ENCODE measurements at places on chromosomes 4 and X. TPM values are rescaled to one million over a fixed set of nuclear protein-coding genes. Genes with fewer than 3 reads are reported as not detected.
A peak's percentile ranks its signal among the peaks of the same experiment; 100 is the strongest.

- H3K27me3 ChIP-seq, result no peaks in the 10 kb centered on the region
- H3K27ac ChIP-seq, result no peak overlapping the region
- H3K36me3 ChIP-seq, result peaks cover 11% of the 10 kb centered on the region
- H3K4me3 ChIP-seq, result no peak overlapping the region
- H3K4me1 ChIP-seq, result peaks cover 11% of the 10 kb centered on the region
- no peak for DNase-seq
Measured at GRCh38 chr4:154076921-154077320, 288.0 kb upstream of the SFRP2 start.

DNA sequence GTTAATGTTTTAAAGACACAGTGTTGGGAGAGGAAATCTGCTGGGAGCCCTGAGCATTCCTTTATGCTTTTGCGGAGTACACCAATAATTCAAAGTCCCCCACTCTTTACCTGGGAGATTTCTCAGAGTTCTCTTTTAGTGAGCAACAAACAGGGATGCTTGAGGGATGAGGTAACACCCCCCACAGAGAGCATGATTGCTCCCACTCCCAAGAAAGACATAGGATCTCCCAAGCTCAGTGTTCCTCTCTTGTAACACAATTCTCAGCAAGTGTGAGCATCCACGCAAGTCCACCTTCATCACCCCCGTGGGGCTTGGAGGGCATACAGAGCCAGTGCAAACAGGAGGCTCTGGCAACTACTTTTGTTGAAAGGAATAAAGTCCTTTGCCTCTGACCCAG is 36.1 kb downstream of the GSPT2 start:
- DNase-seq, result no peak
- peaks cover 18% of the 10 kb centered on the region for H3K27me3 ChIP-seq
- no peak overlapping the region for H3K4me3 ChIP-seq
- H3K4me1 ChIP-seq, result no peaks in the 10 kb centered on the region
- no peaks in the 10 kb centered on the region for H3K36me3 ChIP-seq
- H3K27ac ChIP-seq, result no peak overlapping the region

DNA sequence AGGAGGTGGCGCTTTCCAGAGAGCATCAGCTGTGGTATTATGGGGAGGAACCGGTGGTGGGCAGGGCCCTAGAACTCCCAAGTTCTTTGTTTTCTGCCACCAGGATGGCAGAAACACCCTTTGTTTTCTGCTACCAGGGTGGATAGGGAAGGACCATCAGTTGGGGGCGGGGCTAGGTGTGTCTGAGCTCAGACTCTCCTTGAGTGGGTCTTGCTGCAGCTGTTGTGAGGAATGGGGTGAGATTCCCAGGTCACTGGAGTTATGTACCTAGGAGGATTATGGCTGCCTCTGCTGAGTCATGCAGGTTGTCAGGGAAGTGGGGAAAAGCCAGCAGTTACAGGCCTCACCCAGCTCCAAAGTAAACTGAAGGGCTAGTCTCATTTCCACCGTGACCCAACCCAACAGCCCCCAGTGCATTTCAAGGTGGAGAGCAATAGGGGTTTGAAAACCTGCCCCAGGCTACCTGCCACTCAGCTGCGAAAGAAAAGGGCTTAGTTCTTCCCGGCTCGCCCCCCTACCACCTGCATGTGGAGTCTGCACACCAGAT is 167.8 kb upstream of the FAM241A start:
- H3K36me3 ChIP-seq, result no peaks in the 10 kb centered on the region
- H3K27ac ChIP-seq, result no peak overlapping the region
- DNase-seq, result no peak
- no peaks in the 10 kb centered on the region for H3K4me1 ChIP-seq

PRR32 gene
- not detected for total RNA-seq

- H3K27ac ChIP-seq, result no peak overlapping the region
- H3K36me3 ChIP-seq, result no peaks in the 10 kb centered on the region
- no peak overlapping the region for H3K4me3 ChIP-seq
- DNase-seq, result no peak
- peaks cover 31% of the 10 kb centered on the region for H3K4me1 ChIP-seq
Measured at GRCh38 chr4:182206266-182206665, 36.9 kb upstream of the TENM3 start.

DNA sequence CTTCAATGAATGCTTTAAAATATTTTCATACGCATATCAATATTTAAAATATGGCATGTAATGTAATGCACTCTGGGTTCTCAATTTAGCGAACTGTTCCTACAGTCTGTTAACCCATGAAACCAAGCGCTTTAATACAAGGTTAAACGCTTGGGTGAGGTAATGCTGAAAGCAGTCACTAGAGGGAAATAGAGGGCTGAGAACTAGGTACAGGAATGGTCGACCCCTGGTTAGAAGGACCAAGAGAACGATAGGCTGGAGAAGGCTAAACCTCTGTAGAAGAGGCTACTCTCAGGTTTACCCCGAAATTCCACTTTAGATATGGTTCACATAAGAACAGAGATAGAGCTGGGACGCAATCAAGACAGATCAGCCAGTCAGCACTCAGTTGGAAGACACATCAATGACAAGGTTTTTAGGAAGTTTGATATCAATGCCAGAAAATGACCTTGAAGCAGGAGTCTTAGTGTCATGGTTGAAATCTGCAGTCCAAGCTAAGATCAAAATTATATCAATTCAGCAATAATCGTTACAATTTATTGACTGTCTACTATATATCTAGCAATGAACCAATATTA is 26.9 kb downstream of the ARSJ start:
- H3K36me3 ChIP-seq, result peaks cover 33% of the 10 kb centered on the region
- H3K27ac ChIP-seq, result peak overlapping the region; percentile 88
- H3K4me3 ChIP-seq, result no peak overlapping the region
- DNase-seq, result no peak
- H3K4me1 ChIP-seq, result peaks cover 78% of the 10 kb centered on the region

- DNase-seq, result no peak
- H3K4me1 ChIP-seq, result no peaks in the 10 kb centered on the region
- peaks cover 2% of the 10 kb centered on the region for H3K27me3 ChIP-seq
- H3K27ac ChIP-seq, result no peak overlapping the region
- no peak overlapping the region for H3K4me3 ChIP-seq
- no peaks in the 10 kb centered on the region for H3K36me3 ChIP-seq
Measured at GRCh38 chr4:171582961-171583581, 230.1 kb upstream of the GALNTL6 start.

DNA sequence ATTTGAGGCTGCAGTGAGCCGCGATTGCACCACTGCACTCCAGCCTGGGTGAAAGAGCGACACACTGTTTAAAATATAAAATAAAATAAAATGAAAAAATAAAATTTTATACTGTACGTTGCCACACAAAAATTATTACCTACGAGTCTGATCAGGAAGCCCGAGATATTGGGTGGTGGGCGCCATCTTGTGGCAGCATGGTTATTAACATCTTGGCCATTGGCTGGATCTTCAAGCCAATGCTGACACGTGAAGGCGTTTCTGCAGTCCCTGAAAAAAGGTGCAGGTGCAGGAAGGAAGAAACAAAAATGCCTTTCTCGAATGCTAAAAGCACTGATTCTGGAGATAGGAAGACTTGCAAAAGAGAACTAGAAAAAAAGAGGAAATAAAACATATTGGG is 4.9 kb upstream of the TLR8 start:
- H3K4me3 ChIP-seq, result no peak overlapping the region
- no peak overlapping the region for H3K27ac ChIP-seq
- H3K36me3 ChIP-seq, result no peaks in the 10 kb centered on the region

DNA sequence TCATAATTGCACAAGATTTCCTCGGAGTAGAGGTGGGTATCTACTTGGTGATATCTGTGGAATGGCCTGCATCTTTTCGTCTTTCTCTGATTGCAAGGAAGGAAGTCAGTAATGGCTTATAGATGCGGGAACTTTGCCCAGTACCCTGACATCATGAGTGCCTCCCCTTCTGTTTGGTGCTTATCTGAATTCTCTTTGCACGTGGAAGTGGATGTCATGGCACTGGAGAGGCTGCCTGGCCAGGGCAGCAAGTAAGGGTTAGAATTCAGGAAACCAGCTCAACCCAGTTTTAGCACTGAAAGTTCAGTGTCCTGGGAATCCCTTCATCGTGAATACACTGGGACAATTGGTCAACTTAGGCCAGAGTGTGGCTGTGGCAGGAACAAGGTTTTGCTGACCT is 83.5 kb upstream of the RAPGEF2 start:
- H3K27ac ChIP-seq, result no peak overlapping the region
- H3K36me3 ChIP-seq, result no peaks in the 10 kb centered on the region
- DNase-seq, result no peak
- H3K4me1 ChIP-seq, result peaks cover 15% of the 10 kb centered on the region
- H3K27me3 ChIP-seq, result no peaks in the 10 kb centered on the region
- H3K4me3 ChIP-seq, result no peak overlapping the region

- no peak for DNase-seq
- peaks cover 12% of the 10 kb centered on the region for H3K4me1 ChIP-seq
Measured at GRCh38 chr4:127698789-127699200, 31.4 kb upstream of the SLC25A31 start.

MAGEA11 gene
- not detected for total RNA-seq

- H3K36me3 ChIP-seq, result no peaks in the 10 kb centered on the region
- DNase-seq, result no peak
- H3K27me3 ChIP-seq, result peaks cover 40% of the 10 kb centered on the region
- no peaks in the 10 kb centered on the region for H3K4me1 ChIP-seq
- no peak overlapping the region for H3K4me3 ChIP-seq
Measured at GRCh38 chr4:16007471-16008095, 44.6 kb upstream of the FGFBP2 start.

P2RY8 gene
- total RNA-seq, result not detected

TCEAL2 gene
- total RNA-seq, result not detected

GRCh38 chr4:15293711-15294110 is 134.1 kb upstream of the C1QTNF7 start:
- no peak overlapping the region for H3K4me3 ChIP-seq
- H3K4me1 ChIP-seq, result peaks cover 5% of the 10 kb centered on the region
- no peak overlapping the region for H3K27ac ChIP-seq
- H3K27me3 ChIP-seq, result peaks cover 19% of the 10 kb centered on the region

GRCh38 chrX:147897117-147897516 is 14.6 kb upstream of the FMR1 start:
- H3K27me3 ChIP-seq, result no peaks in the 10 kb centered on the region
- no peaks in the 10 kb centered on the region for H3K36me3 ChIP-seq
- no peak overlapping the region for H3K4me3 ChIP-seq
- peaks cover 66% of the 10 kb centered on the region for H3K4me1 ChIP-seq
- no peak for DNase-seq

GRCh38 chrX:152850465-152850864 is 19.6 kb downstream of the NSDHL start:
- peaks cover 17% of the 10 kb centered on the region for H3K36me3 ChIP-seq
- H3K4me3 ChIP-seq, result no peak overlapping the region
- DNase-seq, result no peak
- no peaks in the 10 kb centered on the region for H3K27me3 ChIP-seq

TACR3 gene
- not detected for total RNA-seq

DNA sequence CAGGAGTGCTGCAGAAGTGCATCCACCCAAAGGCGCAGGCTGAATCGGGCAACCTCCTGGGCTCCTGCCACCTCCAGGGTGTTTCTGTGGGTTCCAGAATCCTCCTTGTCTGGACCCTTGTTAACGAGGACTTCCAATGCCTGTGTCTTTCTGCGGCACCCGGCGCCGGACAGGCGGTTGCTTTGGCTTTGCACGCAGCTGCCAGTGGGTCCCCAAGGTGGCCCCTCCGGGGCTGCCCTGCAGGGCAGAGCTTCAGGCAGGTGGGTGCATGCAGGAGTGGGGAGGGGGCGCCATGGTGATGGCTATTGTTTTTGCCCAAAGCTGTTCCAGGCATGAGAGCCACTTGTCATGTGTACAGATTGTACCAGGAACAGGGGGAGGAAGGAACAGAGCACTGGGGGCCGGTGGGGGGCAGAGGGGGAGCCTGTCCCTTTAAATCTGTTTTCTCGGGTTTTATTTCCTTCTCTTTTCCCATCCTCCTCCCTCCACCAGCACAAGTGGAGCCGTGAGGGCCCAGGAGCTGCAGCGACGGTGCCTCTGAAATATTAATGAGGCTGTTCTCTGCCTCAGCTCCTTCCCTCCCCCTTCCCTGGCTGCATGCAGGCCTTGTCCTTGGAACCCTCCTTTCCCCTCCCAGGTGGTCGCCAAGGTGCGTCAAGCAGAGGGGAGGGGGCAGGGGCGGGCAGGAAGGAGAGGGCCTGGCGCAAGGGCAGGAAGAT is 13.1 kb downstream of the ATP2B3 start:
- H3K4me3 ChIP-seq, result no peak overlapping the region
- H3K36me3 ChIP-seq, result no peaks in the 10 kb centered on the region
- H3K4me1 ChIP-seq, result no peaks in the 10 kb centered on the region
- no peak overlapping the region for H3K27ac ChIP-seq
- no peak for DNase-seq

- no peaks in the 10 kb centered on the region for H3K27me3 ChIP-seq
- H3K36me3 ChIP-seq, result no peaks in the 10 kb centered on the region
- H3K4me1 ChIP-seq, result no peaks in the 10 kb centered on the region
Measured at GRCh38 chrX:94743478-94743877, 1069.5 kb downstream of the FAM133A start.

ELK1 gene
- 40.9 TPM for total RNA-seq

TRIM75 gene
- total RNA-seq, result not detected

SPANXD gene
- total RNA-seq, result not detected

- DNase-seq, result no peak
- H3K4me1 ChIP-seq, result no peaks in the 10 kb centered on the region
- H3K36me3 ChIP-seq, result no peaks in the 10 kb centered on the region
- no peak overlapping the region for H3K27ac ChIP-seq
- no peaks in the 10 kb centered on the region for H3K27me3 ChIP-seq
- H3K4me3 ChIP-seq, result no peak overlapping the region
Measured at GRCh38 chr4:151922306-151922705, 161.5 kb upstream of the GATB start.

DNA sequence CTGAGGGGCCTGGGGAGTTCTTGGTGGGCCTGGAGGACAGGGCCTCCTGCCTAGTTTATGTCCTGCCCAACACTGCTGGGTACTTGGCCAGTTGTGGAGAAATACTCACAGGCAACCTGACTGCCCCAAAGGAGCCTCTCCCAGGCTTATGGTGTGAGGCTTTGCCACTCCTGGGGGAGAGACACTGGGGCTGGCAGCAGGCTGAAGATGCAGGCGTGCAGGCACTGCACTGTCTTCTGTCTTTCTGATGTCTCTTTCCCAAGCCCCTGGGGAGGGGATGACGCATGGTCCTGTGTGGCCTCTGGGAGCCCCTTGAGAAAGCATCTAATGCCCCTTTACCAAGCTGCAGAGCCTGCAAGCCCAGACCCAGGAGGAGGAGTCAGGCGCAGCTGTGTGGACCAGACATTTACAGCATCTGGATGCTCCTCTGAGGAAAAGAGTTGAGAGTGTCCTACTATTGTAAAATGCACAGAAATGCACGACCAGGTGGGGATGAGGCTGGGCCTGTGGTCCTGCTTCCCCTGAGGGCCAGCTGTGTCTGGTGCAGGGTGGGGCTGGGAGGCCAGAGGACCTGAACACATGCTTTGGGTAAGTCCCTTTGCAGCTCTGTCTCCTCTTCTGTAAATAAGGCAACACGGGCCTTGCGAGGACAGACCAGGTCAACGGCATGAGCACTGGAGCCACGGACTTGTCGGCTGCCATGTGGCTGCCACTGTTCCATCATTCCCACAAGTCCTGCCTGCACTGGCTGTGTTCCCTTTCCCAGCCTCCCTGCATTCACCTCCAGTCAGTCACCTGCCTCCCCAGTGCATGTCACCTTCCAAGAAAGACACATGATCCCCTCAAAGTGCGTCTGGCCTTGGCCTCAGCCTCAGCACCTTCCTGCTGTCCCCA is 8.4 kb downstream of the TMEM271 start:
- DNase-seq, result peak; percentile 83
- H3K27me3 ChIP-seq, result peaks cover 12% of the 10 kb centered on the region
- no peaks in the 10 kb centered on the region for H3K4me1 ChIP-seq
- no peaks in the 10 kb centered on the region for H3K36me3 ChIP-seq
- no peak overlapping the region for H3K4me3 ChIP-seq
- no peak overlapping the region for H3K27ac ChIP-seq

S100G gene
- total RNA-seq, result not detected

GRCh38 chr4:24473309-24473721 is 111.0 kb downstream of the DHX15 start:
- no peaks in the 10 kb centered on the region for H3K36me3 ChIP-seq
- H3K27me3 ChIP-seq, result peaks cover 18% of the 10 kb centered on the region
- peak overlapping the region; percentile 79 for H3K27ac ChIP-seq
- H3K4me1 ChIP-seq, result peaks cover 31% of the 10 kb centered on the region
- H3K4me3 ChIP-seq, result peak overlapping the region; percentile 96
- no peak for DNase-seq
